ENCODE measurements at places on chromosomes 12 and 14.

- DNase-seq: no peak
Measured at GRCh38 chr14:91919814-91920213, 27.7 kb downstream of the FBLN5 start.

DNA sequence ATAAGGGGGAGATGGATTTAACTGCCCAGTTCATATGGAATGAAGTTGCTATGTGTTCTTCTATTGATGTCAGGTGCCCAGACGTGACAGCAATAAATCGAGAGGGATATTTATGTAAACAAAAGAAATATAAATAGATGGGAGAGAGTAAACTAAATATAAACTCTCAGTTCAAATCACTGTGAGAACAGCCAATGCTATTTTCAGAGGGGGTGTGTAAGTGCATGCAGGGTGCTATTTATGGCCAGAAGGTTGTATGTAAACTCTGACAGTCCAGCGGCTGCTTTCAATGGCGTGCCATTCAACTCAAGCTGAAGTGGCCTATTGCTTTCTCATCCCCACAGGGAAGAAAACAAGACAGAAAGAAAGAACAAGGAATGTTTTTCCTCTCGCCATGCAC is 127.2 kb downstream of the KCNA5 start:
- DNase-seq: no peak

- no peak for DNase-seq
Measured at GRCh38 chr12:75556311-75556899, 45.0 kb upstream of the KRR1 start.

DNA sequence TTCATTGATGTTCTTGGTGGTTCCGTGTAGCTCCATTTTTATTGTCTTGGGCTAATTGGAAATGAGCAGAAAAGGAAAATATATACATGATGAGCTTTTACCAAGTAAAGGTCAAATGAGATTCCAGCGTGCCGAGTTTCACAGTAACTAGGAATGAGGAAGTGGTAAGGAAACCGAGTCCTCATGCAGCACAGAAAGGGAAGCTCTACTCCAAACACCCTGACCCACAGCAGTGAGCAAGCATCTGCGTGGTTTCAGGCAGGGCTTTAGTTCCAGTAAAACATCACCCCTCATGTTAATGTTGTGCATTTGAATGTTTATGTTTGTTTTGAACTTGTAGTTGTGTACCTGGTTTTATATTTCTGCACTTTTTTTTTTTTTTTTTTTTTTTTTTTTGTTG is 208.0 kb downstream of the SLC41A2 start:
- no peak for DNase-seq

DNA sequence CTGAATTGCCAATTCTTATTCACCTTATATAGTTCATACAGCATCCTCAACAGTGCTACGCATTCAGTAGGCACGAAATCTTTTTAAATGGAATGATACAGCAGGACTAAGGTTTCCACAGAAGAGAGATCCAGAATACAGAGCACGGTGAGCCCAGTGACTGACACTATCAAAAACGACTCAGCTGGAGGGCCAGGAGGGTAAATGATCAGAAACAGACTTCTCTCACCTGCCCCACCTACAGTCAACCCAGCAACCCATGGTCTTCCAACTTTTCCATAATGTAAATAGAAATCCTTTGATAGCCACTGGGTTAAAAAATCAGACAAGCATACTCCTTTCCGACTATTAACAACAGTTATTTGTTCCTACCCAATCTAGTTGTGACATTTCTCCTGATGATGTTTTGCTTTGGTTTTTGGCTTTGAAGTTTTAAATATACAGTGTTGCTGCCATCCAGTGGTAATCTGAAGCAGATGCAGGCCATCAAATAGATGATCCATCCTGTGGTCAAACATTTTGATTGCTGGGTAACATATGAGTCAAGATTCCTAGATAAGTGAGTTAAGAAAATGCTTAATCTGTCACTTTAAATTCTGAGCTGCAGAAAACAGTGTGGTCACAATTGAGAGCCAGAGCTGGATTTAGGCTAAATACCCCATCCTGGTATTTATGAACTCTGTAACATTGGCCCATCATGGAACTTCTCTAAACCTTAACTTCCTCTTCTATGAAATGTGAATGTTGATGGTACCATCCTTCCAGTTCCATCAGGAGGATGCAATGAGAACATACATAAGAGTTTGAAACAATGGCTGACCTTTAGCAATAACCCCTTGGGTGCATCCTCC is 42.0 kb downstream of the GPHB5 start:
- no peak for DNase-seq

- no peak for DNase-seq
Measured at GRCh38 chr12:119666900-119667576, 895 bp upstream of the PRKAB1 start.

DNA sequence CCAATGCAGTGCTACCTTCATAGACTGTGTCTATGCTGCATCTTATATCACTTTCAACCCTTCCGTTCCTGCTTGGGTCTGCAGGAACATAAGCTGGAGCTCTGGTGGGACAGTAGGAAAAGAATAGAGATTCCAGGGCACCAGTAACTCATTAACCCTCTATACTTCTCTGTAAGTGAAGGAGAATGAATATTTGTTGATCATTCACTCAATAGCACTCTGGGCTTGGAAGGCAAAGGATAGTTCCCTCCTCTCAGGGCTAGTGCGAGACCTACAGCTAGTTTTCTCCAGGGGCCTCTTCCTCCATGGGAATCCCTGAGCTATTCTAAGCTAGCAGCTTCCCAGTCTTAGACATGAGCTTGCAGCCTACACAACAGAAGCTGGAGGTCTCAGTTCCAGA is 84.7 kb downstream of the BMP4 start:
- DNase-seq: no peak

DNA sequence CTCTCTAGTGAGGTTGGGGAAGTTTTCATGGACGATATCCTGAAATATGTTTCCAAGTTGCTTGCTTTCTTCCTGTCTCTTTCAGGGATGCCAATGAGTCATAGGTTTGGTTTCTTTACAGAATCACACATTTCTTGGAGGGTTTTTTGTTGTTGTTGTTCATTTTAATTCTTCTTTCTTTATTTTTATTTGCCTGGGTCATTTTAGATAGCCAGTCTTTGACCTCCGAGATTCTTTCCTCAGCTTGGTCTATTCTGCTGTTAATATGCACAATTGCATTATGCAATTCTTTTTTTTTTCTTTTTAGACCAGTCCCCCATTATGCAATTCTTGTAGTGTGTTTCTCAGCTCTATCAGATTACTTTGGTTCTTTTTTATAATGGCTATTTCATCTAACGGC is 338.9 kb downstream of the AEBP2 start:
- no peak for DNase-seq

DNA sequence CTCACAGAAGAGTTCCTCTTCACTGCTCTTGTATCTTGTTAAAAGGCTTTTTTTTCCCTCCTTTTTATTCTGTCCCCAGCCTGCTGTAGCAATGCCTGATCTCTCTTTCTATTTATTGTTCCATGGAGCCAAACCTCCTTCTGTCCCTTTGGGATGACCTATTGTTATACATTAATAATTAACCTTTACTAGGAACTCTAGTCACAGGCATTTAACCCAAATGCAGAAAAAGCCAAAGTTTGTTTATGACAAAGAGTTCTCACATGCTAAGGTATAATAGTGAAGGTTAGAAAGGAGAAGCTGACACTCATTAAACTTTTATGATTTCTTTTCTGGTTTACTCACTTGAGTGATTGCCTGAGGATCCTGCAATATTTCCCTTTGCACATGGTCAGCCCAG is 535.8 kb downstream of the NRXN3 start:
- no peak for DNase-seq

DNA sequence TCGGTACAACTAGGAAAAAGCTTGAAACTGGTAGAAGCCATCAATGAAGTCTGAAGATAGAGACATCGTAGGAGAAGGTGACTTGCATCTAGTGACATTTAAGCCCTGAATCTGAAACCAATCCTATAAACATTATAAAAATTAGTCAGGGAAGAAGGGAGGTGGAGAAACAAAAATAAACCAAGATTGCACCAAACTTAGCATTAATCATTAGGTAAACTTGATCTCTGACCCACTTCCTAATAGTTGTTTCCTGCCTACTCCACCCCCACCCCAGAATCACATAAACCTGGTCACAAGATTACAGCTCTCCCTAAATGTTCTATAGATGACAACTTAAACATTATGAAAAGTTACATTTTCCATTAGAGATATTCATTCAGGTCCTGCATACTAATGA is 40.4 kb downstream of the TSPAN19 start:
- DNase-seq: no peak

GRCh38 chr12:118269806-118270205 is 102.9 kb downstream of the TAOK3 start:
- no peak for DNase-seq

DNA sequence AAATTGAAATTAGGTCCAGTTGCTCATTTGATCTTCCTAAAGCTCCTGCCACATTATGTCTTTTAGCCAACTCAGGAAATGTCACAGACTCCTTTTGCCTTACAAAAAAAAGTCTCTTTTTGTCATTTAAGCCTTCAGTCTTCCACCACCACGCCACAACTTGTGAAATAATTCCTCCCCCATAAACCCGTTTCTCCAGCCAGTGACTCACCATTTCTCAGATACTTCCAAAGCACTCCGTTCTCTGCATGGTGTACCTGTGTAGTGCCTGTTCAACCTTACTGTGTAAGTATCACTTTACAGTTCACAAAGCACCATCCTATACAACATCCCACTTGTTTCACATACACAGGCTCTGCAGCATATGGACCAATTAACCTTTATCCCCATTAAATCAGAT is 139.5 kb upstream of the AEBP2 start:
- no peak for DNase-seq

DNA sequence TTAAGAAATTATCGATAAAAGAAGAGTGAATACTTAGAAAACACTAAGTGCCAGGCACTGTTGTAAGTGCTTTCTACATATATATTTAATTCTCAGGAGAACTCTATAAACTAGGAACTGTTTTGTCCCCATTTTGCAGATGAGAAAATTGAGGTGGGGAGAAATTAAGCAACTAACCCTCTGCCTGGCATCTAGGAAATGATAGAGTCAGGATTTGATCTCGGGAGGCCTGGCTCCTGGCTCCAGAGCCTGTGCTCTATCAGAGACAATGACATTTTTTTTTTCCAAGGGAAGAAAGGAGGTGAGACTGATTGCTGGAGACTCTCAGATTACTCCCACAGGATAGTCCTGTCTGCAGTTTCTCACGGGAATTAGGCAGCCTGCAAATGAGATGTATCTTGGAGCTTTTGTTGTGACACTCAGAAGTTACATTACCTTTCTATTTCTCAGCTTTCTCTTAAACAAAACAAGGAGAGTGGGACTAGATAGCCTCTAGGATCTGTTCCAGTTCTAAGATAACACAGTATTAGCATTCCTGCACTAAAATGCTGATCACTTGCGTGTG is 1.4 kb upstream of the FAM234B start:
- no peak for DNase-seq

DNA sequence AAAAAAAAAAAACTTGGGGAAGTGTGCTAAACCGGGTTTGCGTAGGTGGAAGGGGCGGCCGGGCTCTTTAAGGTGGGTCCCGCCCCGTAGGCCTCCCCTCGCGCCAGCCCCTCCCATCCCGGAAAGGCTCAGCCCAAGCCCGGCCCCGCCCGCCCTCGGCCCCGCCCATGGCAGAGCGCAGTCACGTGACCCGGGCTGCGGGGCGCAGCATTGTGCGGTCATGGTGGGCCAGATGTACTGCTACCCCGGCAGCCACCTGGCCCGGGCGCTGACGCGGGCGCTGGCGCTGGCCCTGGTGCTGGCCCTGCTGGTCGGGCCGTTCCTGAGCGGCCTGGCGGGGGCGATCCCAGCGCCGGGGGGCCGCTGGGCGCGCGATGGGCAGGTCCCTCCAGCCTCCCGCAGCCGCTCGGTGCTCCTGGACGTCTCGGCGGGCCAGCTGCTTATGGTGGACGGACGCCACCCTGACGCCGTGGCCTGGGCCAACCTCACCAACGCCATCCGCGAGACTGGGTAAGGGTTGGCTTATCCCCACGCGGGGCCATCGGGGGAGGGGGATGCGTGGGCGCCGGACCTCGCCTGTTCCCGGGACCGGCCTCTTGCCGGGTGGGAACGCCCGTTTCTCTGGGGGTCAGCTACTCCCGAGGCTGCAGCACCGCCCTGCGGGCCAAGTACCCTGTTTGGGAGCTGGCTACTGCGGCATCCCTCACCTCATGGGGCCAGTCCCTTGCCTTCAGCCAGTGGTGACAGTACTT is at the start of gene PLBD2:
TSS of gene PLBD2 (plus strand) at position 207 of the 752 bp plus-strand sequence. CDS start at position 221, 14 bp downstream.
- peak; percentile 91 for DNase-seq

GRCh38 chr12:31325524-31325875 is 450 bp downstream of the SINHCAF start:
- DNase-seq: no peak

DNA sequence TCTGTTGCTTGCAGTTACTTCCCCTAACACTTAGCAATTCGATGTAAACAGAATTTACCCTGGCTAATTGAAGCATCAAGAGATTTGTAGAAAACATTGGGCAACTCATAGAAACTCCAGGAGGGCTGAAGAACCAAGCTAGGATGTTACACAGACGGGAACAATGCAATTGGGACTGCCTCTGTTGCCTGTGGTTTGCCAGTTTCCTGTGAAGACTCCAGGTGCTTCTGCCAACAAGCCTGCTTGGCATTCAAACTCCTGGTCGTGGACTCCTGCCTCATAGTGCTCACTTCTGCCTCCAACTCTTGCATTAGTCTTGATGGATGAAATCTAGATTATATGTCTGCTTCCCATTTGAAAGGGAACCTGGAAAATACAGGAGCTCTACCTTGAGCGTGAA is 246.0 kb downstream of the BMP4 start:
- no peak for DNase-seq

DNA sequence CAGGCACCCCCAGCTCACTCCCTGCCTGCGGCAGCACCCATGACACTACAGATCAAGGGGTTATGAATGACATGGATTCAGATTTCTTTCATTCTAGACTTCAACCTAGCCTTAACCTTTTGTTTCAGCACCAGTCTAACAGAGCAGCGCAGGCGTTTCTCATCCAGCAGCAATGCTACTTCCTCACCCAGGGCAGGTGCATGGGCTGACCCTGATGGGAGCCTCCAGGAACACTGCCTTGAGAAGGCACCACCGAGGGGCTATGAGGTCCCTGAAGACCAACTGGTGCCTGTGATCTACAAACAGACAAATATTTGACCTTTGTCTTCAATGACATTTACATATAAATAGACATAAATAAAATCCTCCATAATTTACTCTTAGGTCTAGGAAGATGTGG is 10.8 kb downstream of the CDCA4 start:
- DNase-seq: no peak

DNA sequence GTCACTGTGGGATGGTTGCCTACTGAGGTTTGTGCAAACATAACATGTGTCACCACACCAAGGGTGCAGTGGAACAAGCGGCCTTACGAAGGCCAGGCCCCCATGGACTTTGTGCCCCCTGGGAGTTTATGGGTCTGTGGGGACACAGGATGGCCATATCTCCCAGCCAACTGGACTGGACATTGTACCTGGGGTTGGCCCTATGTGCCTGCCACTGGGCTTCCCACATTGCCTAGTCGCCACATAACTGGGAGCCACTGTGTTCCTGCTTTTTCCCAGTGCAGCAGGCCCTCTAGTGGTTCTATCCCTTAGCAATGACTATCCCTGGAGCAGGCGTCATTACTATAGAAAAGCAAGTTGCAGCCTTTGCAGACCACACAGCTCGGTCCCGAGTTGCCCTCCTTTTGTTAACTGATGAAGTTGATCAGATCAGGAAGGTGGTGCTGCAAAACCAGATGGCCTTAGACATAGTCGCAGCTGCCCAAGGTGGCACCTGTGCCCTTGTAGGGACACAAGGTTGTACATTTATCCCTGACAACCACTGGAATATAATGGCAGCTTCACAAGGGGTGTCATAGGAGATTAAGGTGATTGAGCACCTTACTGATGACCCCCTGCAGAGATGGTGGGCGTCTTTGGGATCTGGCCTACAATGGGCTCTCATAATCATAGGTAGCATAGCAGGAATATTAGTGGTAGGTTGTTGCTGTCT is 15.2 kb upstream of the RNASE12 start:
- DNase-seq: no peak

GRCh38 chr12:5460817-5461216 is 28.9 kb downstream of the NTF3 start:
- DNase-seq: no peak
